ENCODE measurements at places on chromosomes 6 and 20.

GRCh38 chr6:3233321-3233720 lies 5.9 kb upstream of the TUBB2B start:
- DNase-seq, result no peak

DNA sequence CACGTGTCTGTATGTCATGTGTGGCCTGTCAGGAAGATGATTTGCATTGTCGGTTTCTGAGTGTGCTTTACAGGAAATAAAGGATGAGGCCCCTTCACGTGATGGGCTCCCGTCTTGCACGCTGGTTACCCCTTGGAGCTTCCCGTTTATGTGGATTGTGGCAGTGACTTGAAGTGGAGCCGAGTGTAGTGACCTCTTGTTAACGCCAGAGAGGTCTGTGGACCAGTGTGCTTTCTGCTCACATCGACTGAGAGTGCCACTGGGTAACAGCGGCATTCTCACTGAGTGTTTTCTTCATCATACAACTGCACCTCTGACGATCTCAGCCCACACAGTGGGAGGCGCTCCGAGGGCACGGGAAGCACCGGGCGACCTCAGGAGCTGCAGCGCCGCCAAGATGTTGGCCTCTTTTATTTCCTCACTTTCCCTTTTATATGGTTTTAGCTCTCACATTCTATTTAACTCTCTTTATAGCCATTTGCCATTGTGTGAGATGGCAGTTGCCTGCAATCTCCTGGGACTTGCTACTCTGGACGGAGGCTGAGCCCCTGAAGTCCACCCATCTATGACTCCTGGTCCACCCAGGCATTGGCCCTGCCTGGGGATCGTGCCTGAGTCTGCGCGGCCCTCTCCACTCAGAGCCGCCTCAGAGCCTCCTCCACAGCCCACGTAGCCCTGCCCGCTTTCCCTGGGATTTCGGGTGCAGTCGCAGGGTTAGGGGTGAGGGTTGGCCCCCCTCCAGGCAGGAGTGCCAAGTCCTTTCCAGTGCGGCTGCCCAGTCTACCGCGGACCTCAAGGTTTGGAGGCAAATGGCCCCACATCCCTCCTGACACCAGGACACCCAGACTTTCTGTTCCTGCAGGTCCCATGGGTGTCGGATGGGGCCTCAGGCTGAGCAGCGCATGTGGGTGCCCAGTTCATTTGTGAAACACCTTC lies 238.9 kb downstream of the ERMARD start:
- peak; percentile 45 for DNase-seq

GRCh38 chr6:108105571-108105970 lies 31.0 kb upstream of the OSTM1 start:
- no peak for DNase-seq

- DNase-seq, result no peak
Measured at GRCh38 chr20:57540890-57541580, 16.1 kb upstream of the CTCFL start.

- DNase-seq, result no peak
Measured at GRCh38 chr6:123986938-123987337, 183.3 kb downstream of the NKAIN2 start.

GRCh38 chr20:52777171-52777570 lies 195.0 kb upstream of the TSHZ2 start:
- DNase-seq, result no peak

Measured in stimulated activated CD4-positive, alpha-beta T cell treated with anti-CD3 and anti-CD28 coated beads, Interleukin-12 subunit alpha, Interleukin-12 subunit beta, amount 100 ng/mL, for 4 hours (primary cell).